ENCODE measurements at places on chromosomes 2 and 18.

DNA sequence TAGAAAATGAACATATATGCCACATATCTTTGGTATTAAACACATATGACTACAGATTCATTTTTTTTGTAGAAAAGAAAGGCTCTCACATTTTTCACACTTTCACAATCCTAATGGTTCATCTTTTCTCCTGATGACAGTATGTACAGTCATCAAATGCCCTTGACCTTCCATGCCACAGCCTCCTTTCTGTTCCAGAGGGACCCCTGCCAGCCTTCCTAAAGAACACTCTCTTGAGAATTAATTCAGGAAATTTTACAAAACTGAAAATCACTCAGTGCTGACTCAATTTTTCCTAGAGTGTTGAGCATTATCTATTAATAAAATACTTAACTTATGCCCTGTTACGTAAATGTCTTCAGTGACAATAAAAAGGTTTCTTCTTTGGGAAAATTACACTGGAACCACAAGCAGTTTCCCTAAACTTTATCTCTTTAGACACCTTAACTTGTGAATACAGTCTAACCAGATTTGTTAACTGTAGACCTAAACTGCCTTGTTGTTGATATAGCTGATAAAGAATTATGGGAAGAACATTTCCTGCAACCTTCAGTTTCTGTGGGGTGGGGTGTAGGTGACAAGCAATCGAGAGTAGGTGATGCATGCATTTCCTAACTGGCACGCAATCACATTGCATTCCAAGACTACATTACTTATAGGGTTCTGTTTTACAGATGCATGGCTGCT lies 15.3 kb upstream of the ACOXL start:
- DNase-seq: no peak

GRCh38 chr2:66580166-66581049 lies 145.5 kb downstream of the MEIS1 start:
- no peak for DNase-seq

- no peak for DNase-seq
Observed at GRCh38 chr2:234491281-234491680, 5.6 kb downstream of the ARL4C start.

DNA sequence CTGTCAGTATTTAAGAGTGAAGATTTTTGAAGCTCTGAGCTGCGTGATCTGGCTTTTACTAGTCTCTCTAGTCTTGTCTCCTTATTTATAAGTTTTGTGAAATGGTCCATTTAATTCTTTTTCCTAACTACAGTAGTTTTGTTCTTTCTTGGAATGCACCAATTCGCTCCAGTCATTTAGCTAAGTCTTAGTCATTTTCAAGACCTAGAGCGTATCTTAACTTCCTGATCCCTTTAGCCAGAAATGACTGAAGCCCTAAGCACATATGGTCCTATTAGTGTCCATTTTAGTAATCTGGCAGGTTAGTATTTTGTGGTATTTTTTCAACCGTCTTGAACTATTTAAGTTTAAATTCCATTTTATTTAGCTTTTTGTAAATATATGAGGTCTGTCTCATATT lies 3.6 kb downstream of the BIRC6 start:
- no peak for DNase-seq

GRCh38 chr2:164710837-164711765 lies 89.8 kb upstream of the GRB14 start:
- DNase-seq: no peak

GRCh38 chr2:160228141-160228917 lies 28.3 kb upstream of the ITGB6 start:
- no peak for DNase-seq

GRCh38 chr2:200104015-200104414 lies 148.6 kb downstream of the MAIP1 start:
- no peak for DNase-seq

DNA sequence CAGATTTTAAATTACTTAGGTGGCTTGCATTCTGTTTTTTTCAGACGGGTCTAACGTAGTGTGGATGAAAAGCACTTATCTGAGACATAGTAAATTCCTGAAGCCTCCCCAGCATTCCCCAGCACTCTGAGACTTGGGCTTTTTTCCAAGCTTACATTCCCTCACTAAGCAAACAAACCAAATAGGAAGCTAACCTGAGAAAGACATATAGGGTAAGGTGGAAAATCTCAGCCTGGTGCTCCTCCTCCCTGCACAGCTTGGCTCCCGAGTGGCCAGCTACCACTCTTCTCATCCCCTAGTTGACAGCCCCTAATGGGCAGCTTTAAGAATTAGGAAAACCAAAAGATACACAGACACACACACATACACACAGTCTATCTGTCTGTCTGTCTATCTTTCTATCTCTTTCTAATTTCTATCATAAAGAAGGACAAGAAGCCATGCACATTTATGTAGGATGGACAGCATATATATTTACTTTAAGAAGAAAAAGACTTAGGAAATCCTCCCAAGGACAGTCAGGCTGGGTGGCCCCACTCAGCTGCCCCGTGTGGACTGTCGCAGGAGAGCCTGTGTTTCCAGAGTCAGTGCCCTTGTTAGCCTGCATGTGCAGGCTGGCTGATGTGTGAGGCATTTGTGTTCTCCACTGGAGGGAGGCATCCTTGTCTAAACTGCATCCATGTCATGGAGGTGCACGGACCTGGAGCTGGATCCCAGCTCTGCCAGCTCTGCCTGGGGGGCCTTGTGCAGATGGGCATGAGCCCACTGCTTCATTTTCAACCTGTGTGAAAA lies 8.2 kb downstream of the CNNM3 start:
- no peak for DNase-seq

GRCh38 chr2:163983911-163984310 lies 248.1 kb upstream of the FIGN start:
- no peak for DNase-seq

DNA sequence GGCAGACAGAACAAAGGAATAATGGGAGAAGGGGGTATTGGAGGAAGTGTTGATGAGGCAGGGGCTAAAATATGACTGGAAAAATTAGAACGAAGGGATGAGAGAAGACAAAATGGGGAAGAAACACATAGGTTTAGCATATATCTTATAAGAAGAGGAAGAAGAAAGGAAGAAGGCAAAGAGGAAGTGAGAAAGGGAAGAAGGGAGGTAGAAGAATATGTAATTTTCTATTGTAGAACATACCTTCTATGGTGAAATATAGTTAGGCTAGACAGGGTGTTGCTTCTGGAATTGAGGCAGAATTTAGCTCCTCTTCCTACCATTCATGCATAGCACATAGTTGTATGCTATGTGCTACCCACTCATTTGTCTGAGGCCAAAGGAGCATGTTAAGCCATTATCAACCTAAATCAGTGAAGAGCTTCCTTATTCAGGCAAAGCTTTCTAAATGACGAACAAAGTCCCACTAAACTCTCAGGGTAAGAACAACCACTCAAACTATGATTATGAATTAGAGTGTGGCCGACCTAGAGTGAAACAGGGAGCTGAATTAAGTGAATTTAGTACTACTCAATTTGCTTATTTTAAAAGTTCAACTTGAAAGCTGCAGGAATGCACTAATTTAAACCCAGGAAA lies 180.9 kb upstream of the GALNT5 start:
- no peak for DNase-seq
